ENCODE measurements at places on chromosomes 5 and 9. TPM values are rescaled to one million over a fixed set of nuclear protein-coding genes. Genes with fewer than 3 reads are reported as not detected.

Gene TXNDC8
- not detected for polyA plus RNA-seq

Gene NR5A1
- polyA plus RNA-seq, result not detected

Gene OBP2B
- not detected for polyA plus RNA-seq

Gene TRIM36
- polyA plus RNA-seq, result 0.12 TPM

Gene ROPN1L
- not detected for polyA plus RNA-seq

DNA sequence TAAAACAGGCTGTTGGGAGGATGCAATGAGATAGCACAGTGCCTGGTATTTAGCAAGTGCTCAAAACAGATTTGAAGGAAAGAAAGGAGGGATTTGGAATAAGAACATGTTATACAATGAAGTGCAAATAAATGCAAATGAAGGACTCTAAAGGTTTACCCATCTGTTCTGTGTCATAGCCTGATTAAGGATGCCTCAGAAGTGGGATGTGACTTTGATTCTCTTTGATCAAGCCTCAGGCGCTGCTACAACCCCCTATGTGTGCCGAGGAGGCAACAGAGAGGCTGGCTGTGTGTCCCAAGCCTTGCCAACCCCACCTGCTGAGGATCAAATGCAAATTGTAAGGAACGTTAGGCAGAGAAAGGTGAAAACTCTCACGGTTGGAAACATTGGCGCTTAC lies 27.2 kb downstream of the GGTA1 start:
- DNase-seq, result no peak

GRCh38 chr5:136080113-136080482 lies 51.3 kb downstream of the TGFBI start:
- DNase-seq, result no peak

GRCh38 chr5:43156388-43156787 lies 35.6 kb upstream of the NIM1K start:
- no peak for DNase-seq
